ENCODE measurements at places on chromosomes 16 and 17.

DNA sequence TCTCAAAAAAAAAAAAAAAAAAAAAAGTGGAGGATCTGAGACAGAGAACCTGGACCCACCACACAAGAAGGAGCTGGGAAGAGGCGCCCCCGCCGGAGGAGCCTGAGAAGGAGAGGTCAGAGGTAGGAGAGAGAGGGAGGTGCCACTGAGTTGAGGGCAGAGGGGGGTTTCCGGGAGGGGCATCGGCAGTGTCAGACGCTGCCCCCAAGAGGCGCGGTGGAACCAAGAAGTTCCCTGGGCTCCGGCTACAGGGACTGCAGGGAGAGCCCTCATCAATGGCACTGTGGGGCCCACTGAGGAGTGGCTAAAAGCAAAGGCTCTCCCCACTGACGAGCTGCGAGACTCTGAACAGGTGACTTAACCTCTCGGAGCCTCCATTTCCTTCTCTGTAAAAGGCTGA lies 4.2 kb downstream of the CCDC42 start:
- no peak for DNase-seq

GRCh38 chr16:80161799-80162739 lies 378.7 kb upstream of the DYNLRB2 start:
- peak; percentile 7 for DNase-seq

DNA sequence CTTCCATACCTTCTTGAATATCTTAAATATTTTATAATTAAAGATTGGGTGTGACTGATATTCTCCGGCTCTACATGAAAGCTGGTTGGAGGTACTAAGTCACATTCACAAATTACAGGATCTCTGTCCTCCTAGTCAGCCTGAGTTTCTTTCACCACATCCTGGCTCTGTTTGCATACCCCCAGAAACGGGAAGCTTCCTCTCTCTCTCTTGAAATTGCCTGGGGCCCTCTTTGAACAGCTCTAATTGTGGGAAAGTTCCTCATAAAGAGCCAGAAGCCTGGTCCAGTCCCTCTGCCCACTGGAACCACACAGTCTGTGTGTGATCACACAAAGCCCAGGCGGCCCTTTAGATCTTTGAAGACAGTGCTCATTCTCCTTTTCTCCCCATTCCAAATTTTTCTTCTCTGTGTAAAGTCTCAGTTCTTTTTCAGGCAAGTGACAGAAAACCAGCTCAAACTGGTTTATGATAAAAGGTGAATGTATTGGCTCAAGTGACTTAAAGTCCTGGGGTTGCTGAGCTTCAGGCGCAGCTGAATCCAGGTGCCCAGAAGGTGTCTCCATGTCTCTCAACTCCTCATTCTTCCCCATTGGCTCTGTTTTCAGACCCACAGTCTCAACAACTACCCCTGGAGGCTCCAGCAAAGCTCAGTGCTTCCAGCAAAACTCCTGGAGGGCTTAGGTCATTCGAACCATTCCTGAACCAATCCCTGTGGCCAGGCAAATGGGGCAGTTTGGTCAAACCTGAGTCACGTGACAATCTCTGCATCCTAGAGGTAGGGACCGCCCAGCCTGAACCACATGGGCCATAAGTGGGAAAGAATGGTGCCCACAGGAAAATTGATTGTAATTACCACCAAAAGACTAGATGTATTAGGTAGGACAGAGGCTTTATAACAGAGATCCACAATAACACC lies 8.5 kb upstream of the RAI1 start:
- no peak for DNase-seq

DNA sequence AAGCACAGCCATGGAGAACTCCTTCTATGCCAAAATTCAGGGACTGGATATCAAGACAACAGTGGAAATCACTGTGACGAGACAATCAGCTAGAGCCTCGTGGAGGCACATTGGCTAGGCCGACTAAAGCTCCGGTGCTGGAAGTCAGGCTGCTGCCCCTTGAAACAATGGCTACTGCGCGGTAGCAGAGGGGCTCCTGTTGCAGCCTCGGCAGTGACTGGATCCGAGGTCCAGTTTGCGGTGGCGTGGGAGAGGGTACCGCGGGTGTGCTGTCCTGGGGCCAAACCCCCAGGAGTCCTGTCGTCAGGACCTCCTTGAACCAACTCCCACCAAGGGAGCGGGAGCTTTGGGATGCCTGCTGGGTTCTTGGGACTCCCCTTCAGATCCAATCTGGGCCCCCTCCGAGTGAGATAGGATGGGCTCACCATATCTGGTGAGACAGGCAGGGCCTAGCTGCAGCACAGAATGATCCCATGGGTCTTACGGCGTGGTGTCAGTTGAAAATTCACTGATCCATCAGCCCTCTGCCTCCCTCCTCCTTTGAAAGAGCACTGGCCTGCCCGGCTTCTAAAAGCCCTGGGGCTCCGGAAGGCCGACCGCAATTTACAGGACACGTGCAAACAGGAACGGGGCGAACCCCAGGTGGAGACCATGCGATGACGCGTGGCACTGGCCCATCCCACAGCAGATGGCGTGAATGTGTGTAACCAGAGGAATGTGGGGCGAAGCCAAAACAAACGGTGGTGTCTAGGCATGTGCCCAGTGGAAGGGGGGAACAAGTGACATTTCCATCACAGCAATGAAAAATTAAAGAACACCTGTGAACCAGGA lies 15.8 kb upstream of the KCNJ18 start:
- DNase-seq: no peak

DNA sequence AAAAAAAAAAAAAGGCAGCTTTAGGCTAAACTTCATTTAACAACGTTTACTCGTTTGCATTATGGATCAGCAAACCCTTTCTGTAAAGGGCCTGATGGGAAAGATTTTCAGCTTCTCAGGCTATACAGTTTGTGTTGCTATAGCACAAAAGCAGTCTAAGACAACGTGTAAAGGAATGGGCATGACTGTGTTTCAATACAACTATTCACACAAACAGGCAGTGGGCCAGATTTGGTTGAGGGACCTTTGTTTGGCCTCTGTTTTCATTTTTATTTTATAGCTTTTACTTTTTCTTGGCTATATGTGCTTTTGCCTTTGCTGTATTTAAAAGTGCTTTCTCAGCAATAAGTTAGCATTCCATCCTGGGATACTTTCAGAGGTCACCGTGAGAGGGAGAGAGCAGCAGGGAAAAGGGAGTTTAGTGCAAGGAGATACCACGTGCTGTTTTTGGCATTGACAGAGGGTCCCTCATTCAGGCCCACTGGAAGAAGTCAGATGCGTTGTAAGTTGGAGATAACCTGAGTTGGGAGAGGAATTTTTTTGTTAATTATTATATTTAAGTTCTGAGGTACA lies 335.6 kb downstream of the UTP18 start:
- DNase-seq: no peak

DNA sequence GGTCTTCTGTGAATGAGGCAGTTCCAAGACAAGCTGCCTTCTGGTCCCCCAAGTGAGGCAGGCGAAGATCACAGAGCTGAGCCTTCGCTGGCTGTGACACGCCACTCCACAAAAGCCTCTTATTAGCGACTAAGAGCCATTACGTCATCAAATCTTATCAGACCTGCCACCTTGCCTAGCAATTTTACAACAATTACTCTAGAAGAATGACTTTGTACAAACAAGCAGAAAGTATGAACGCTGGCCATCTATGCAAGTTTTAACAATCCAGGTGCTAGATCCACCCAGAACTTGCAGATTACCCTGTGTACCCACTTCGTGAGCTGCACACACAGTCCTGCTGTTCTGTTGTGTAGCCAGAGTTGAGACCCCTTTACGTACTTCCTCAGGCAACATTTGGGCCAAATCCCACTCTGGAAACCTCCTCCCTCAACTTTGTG lies 3.8 kb upstream of the ICAM2 start:
- DNase-seq: no peak

DNA sequence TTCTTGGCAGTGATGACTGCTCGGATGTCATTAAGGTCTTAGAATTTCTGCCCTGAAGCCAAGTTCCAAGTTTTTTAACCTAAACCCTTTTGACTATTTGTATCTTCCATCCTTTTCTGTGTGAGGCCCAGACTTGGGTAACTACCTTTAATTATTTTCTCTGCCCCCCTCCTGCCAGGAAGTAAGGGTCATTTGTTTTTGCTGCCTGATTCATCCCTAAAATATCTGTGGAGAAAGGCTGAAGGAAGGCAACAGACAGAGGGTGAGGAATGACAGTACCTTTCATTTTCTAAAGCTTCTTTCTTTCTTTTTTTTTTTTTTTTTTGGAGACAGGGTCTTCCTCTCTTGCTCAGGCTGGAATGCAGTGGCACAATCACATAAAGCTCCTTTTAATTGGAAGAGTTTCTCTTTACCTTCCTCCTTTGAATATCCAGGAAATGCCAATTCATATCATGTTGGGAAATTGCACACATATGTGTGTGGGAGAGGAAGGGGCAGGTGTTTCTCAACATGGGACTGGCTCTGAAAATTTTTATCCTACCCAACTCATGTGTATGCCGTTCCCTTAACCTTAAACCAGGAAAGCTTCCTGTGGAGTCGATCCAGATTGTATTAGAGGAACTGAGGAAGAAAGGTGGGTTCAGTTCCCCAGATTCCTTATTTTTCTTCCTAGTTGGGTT lies 957 bp downstream of the VPS25 start:
- DNase-seq: no peak

GRCh38 chr17:78798695-78799559 lies 16.9 kb upstream of the CYTH1 start:
- no peak for DNase-seq

DNA sequence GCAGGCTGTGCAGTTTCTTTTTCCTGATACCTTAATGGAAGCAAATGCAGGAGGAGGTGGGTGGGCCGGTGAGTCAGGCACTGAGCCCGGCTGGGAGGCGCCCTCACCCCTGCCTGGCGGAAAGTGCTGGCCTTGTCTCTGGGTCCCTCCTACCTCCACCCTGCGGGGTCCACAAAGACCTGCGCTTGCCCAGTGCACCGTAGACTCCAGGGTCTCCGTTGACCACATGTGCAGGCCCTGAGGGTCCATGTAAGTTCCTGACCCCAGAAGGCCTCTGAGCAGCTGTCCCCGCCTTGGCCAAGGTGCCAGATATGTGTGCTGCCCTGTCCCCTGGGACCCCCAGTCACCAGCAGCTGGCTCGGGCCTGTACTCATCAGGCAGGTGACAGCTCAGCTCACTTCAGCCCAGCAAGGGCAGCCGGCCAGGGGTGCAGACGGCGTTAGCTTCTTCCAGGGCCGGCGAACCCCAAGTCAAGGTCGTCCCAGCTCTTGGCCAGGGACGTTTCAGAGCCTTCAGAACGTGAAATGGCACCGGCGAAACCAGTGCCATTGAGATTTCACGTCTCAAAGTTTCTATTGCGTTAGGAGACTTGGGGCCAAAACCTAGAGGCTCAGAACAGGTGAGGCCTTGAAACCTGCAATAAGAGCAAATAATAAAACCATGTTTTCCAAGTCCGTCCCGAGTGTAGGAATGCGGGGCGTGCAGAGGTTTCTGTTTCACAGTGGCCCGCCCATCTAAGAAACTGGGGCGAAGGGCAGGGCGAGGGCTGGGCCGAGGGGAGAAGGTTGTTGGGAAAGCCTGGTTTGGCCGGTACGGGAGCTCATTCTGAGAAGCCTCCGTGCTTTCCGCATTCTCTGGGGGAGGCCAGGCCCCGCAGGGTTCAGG lies 12.1 kb downstream of the METRNL start:
- no peak for DNase-seq

DNA sequence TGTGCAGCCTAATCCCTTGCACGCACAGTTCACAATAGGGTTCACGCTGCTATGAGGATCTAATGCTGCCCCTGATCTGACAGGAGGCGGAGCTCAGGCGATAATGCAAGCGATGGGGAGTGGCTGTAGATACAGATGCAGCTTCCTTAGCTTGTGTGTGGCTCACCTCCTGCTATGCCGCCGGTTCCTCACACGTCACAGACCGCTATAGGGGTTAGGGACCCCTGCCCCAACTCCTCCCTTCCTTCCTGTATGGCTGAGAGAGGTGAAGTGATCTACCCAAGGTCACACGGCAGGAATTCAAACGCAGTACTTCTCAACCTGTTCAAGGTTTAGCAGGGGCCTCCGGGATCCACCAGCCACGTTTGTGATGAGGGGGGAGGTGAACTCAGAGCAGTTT lies 13.4 kb upstream of the PLLP start:
- DNase-seq: no peak

DNA sequence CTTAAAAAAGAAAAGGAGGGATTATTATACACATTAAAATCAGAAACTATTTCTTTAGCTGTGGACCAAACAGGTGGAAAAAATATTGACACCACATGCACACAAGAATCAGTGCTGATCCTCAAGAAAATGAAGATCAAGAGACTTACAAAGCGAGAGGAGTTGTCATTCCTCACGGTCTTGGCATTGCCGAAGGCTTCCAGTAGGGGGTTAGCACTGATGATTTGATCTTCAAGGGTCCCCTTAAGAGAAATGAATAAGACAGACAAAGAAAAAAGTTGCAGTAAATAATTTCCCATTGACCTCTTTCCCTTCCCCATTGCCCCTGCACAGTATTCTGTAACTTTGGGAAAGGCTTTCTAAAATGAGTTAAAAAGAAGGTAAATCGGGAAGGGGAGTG lies 6.0 kb downstream of the MYH4 start:
- DNase-seq: no peak

DNA sequence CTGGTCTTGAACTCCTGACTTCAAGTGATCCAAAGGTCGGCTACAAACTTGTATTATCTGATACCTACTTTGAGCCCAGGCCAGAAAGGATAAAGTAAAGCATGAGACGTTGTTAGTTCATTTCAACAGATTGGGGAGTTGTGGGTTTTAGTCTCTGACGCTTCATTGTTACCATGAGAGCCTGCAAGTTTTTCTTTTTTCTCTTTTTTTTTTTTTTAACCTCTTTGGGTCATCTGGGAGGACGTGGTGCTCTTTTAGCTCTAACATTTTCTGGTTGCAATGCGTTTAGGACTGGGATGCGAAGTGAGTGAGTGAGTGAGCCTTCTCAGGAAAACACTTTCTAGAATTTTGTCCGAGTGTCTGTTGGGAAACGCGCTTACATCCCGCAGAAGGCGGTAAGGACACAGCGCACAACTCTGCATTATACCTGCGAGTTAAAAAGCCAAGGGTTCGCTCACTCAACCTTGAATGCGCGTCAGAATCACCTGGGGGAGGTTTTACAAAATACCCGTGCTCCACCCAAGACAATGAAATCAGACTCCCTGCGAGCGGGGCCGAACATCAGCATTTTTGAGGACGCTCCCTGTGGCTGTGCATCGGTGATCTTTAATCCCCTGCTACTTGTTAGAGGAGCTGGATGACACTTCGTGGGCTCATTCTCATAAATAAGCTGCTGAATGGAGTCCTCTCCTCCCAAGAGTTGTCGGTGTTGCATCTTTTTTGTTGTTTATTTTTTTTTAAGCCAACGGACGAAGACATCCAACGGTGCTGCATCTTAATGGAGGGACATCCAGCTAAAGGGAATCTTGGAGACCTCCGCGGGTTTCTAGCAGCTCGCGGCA lies 629 bp upstream of the RNF135 start:
- no peak for DNase-seq

GRCh38 chr17:4870855-4871254 lies 28.5 kb upstream of the C17orf107 start:
- no peak for DNase-seq
